ENCODE measurements at places on chromosomes 4 and X. TPM values are rescaled to one million over a fixed set of nuclear protein-coding genes. Genes with fewer than 3 reads are reported as not detected.

The EFNB1 gene
- 6.6 TPM for total RNA-seq

The HSD17B13 gene
- 0.15 TPM for total RNA-seq

The SOX3 gene
- not detected for total RNA-seq

The RASL11B gene
- total RNA-seq, result 0.19 TPM

The NDUFA1 gene
- total RNA-seq, result 96.6 TPM

The CXCL13 gene
- total RNA-seq, result not detected

The SSX4 gene
- not detected for total RNA-seq

The TBC1D14 gene
- total RNA-seq, result 53.1 TPM

The XAGE1A gene
- not detected for total RNA-seq

The GYPA gene
- not detected for total RNA-seq

The IBSP gene
- total RNA-seq, result not detected

The IKBKG gene
- total RNA-seq, result 45.5 TPM

The DOK7 gene
- total RNA-seq, result not detected

The UGT2A1 gene
- total RNA-seq, result not detected

The PPP4R3C gene
- not detected for total RNA-seq

The TMPRSS11D gene
- not detected for total RNA-seq

The BEX2 gene
- 19.6 TPM for total RNA-seq

The SLC25A4 gene
- total RNA-seq, result 3.3 TPM

The NLRP2B gene
- total RNA-seq, result not detected
